ENCODE measurements at places on chromosomes 7 and 10. TPM values are rescaled to one million over a fixed set of nuclear protein-coding genes. Genes with fewer than 3 reads are reported as not detected.

UPK3BL1 gene
- total RNA-seq, result 8.9 TPM

HOXA10 gene
- not detected for total RNA-seq

FAM180A gene
- 3.6 TPM for total RNA-seq

LRRC17 gene
- 455 TPM for total RNA-seq

GRID2IP gene
- not detected for total RNA-seq

Data from epithelial cell of alveolus of lung (primary cell).